ENCODE measurements at places on chromosomes 5 and 9.

GRCh38 chr5:19240170-19240569, 747.8 kb downstream of the CDH18 start:
- DNase-seq = no peak

GRCh38 chr5:108528655-108529054, 146.8 kb upstream of the FBXL17 start:
- no peak for DNase-seq

- DNase-seq = no peak
Measured at GRCh38 chr9:15277400-15278090, 29.5 kb downstream of the TTC39B start.

- no peak for DNase-seq
Measured at GRCh38 chr5:65066387-65067146, 297.8 kb downstream of the CWC27 start.

- DNase-seq = no peak
Measured at GRCh38 chr9:35813434-35814105, 1.3 kb downstream of the HINT2 start.

- DNase-seq = no peak
Measured at GRCh38 chr9:10059044-10059443, 553.8 kb downstream of the PTPRD start.

DNA sequence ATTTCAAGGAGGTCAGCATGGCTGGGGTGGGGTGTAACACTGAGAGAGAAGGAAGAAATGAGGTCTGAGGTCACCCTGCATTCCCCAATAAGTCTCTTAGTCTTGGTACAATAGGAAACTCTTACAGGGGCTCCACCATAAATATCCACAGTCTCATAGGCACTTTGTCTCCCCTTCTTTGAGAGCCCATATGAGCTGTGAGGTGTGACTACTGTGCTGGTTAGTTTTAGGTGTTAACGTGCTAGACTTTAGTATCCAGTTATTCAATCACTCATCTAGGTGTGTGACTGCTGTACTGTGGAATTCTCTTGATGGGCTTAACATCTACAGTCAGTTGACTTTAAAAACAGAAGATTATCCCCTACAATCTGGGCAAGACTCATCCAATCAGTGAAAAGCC, 378.1 kb upstream of the RFX3 start:
- no peak for DNase-seq

- DNase-seq = no peak
Measured at GRCh38 chr5:169602535-169602934, 19.0 kb downstream of the SPDL1 start.

DNA sequence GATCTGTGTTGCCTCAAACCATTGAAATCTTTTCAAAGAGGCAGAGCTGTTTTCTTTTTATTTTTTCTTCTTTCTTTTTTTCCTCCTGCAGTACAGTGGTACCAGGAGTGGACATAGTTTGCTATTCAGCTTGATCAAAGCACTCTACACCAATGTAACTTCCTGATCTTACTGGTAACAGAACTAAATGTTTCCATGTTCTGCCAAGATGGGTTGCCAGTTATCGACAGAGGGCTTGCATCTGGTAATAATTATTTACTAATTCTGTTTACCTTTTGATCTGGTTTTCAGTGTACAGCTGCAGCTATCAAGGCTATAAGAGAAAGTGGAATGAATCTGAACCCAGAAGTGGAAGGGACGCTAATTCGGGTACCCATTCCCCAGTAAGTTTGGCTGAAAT, 26.8 kb downstream of the MRRF start:
- DNase-seq = no peak

- no peak for DNase-seq
Measured at GRCh38 chr9:94933511-94933828, 207.0 kb downstream of the AOPEP start.

GRCh38 chr9:91833096-91833877, 116.7 kb downstream of the ROR2 start:
- DNase-seq = no peak

GRCh38 chr5:179792612-179793467, 946 bp upstream of the LTC4S start:
- DNase-seq = no peak

- DNase-seq = peak; percentile 4
Measured at GRCh38 chr9:100525563-100525962, 52.3 kb upstream of the CAVIN4 start.

DNA sequence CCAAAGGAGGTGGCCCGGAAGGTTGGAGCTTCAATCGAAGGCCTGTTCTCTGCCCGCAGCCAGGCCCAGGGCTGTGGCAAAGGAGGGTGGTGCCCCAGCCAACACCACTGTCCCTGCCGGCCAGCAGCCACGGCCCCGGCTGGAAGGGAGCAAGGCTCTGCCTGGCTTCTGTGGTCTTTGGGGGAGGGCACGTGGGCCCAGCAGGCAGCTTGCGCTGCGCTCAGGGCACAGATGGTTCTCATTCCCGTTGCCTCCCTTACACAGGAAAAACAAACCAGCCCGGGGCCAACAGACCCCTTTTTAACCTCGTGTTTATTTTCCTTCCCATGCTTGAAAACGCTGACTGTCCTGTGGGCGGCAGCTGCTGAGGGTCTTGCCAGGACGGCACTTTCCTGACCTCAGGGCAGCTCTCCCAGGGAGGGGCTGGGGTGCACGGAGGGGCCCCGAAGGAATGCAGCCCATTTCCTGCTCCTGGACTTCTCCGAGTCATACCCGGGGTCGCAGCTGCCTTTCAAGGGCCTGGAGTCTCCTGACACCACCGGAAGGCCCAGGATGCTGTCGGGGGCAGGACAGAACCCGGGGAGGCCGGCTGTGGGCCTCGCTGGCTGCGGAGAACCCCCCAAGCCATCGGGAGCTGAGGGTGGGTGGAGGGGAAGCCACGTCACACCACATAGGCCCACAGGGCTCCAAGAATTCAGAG, 1.1 kb upstream of the GPSM1 start:
- peak; percentile 98 for DNase-seq

GRCh38 chr9:27209034-27209433, 87.9 kb downstream of the EQTN start:
- DNase-seq = no peak

GRCh38 chr5:38582975-38583319, 26.5 kb upstream of the LIFR start:
- DNase-seq = no peak

GRCh38 chr5:107855171-107855570, 184.4 kb upstream of the EFNA5 start:
- no peak for DNase-seq
